Peyer's patch (tissue), 4 donors: ENCODE measurements at places on chromosomes 2 and 18. TPM values are rescaled to one million over a fixed set of nuclear protein-coding genes. Genes with fewer than 3 reads are reported as not detected.
A peak's percentile ranks its signal among the peaks of the same experiment; 100 is the strongest.

The TBR1 gene
- total RNA-seq = not detected

The CCDC178 gene
- not detected for total RNA-seq

The CNGA3 gene
- total RNA-seq = 2.2 TPM

- DNase-seq = no peak
Observed at GRCh38 chr2:159613091-159613490, 3.3 kb downstream of the BAZ2B start.

GRCh38 chr2:26395394-26395793 lies 6.3 kb upstream of the DRC1 start:
- no peak for DNase-seq

- DNase-seq = no peak
Observed at GRCh38 chr2:194745557-194746146, 911.4 kb upstream of the SLC39A10 start.

GRCh38 chr18:3426074-3426473 lies 23.9 kb upstream of the TGIF1 start:
- no peak for DNase-seq

- no peak for DNase-seq
Observed at GRCh38 chr2:31008561-31009114, 129.6 kb downstream of the GALNT14 start.

- no peak for DNase-seq
Observed at GRCh38 chr18:78794071-78794430, 185.6 kb upstream of the SALL3 start.

The CNOT11 gene
- total RNA-seq = 46.8 TPM

- no peak for DNase-seq
Observed at GRCh38 chr2:144455987-144456386, 63.9 kb downstream of the ZEB2 start.

- no peak for DNase-seq
Observed at GRCh38 chr2:69315160-69315761, 71.8 kb downstream of the GFPT1 start.

GRCh38 chr2:1045109-1045508 lies 94.5 kb downstream of the SNTG2 start:
- no peak for DNase-seq

GRCh38 chr2:238449909-238450417 lies 23.2 kb downstream of the ASB1 start:
- peak; percentile 69 for DNase-seq

DNA sequence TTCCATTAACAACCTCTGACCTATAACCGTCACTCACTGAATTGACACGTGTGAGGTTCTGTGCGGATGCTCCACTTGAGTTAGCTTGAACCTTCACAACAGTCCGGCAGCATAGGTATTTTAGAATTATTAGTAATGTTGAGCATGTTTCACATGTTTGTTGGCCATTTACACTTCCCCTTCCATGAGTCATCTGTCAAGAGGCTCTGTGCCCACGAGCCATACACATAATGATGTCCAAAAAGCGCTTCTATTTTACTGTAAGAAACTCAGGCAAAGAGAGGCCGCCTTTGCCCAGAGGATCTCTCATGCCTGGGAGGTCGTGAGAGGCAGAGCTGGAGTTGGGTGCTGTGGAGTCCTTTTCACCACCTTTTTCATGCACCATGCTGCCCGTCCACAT lies 28.9 kb upstream of the TMEM214 start:
- DNase-seq = no peak

- no peak for DNase-seq
Observed at GRCh38 chr18:9741793-9742523, 33.9 kb downstream of the RAB31 start.

GRCh38 chr2:182668671-182669070 lies 47.4 kb upstream of the DNAJC10 start:
- DNase-seq = no peak

The CAB39 gene
- 60.2 TPM for total RNA-seq

The ZNF892 gene
- total RNA-seq = 16.5 TPM

DNA sequence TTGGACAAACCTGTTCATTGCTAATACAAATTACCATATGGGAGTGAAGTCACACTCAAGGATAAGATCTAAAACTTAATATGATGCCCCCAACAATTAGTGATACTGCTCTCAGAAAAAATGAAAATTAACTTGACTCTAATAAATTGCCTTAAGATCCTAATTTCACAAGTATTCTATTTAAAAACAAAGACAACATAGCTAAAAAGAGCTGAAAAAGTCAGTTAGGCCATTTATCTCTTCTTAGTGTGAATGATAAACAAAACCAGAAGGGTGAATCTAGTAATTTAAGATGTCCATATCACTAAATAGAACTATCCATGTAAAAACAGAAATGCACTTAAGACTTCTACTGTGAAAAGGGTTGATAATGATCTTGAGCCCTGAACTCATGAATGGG lies 53.4 kb downstream of the FN1 start:
- DNase-seq = no peak

DNA sequence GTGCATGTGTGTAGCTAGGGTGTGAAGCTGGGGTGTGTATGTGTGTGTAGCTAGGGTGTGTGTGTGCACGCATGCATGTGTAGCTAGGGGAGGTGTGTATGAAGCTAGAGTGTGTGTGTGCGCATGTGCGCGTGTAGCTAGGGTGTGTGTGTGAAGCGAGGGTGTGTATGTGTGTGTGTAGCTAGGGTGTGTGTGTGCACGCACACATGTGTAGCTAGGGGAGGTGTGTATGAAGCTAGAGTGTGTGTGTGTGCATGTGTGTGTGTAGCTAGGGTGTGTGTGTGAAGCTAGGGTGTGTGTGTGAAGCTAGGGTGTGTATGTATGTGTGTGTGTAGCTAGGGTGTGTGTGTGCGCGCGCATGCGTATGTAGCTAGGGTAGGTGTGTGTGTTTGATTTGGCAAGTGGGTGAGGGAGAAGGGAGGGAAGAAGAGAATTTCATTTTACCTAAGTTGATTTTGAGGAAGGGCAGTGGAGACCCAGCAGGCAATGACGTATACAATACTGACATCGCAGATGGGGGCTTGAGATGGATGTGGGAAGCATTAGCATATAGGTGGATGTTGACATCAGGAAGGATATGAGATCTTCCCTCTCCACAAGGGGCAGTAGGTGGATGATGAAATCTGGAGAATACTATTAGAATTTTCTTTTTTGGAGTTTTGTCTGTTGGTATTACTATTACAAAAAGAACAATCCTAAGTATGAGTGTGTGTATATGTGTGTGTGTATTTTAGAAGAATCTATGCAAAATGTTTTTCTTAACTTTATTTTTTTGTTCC lies 70.7 kb downstream of the PRELID3A start:
- DNase-seq = no peak

The PELI1 gene
- total RNA-seq = 35.7 TPM

DNA sequence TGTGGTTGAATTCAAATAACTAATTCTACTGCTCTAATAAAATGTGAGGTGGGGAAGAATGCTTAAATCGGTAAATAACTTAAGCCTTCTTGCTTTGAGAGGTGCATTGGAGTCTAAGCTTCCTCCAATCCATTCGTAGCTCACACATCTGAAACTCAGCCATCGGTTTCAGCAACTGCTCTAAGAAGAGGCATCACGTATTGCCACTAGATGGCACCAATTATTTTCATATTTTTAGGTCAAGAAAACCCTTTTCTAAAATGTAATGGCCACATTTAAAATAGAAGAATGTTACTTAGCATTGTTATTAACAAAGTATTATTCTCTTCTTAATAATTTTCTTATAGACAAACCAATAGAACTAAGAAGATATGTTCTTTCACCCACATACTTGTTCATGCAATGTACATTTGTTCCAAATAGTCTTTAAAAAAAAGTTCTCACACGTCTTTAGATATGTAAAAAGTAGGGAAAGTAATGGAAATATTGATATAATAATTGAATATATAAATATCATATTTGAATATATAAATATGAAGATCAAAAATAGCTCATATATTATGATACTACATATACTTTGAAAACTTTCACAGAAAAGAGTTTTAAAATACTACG lies 229.8 kb downstream of the CCDC178 start:
- no peak for DNase-seq
